ENCODE measurements at places on chromosomes 11 and 22.

DNA sequence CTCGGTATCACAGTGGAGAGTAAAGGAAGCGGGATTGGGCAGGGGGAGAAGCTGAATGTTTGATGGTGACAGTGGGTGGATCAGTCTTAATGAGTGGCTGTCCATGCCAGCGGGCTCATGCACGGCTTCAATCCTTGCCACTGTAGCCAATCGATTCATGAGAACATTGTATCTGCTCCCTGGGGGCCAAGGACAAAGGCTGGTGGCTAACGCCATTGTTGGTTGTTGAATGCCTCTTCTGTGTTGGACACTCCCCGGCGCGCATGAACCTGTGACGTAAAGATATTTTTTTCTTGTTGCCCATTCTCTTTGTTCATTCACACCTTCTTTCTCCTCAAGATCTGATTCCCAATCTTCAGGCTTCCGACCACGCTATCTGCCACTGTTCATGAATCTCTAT is 20.9 kb upstream of the ATXN10 start:
- DNase-seq, result no peak

- no peak for DNase-seq
Measured at GRCh38 chr11:118109231-118109630, 22.5 kb upstream of the SMIM35 start.

DNA sequence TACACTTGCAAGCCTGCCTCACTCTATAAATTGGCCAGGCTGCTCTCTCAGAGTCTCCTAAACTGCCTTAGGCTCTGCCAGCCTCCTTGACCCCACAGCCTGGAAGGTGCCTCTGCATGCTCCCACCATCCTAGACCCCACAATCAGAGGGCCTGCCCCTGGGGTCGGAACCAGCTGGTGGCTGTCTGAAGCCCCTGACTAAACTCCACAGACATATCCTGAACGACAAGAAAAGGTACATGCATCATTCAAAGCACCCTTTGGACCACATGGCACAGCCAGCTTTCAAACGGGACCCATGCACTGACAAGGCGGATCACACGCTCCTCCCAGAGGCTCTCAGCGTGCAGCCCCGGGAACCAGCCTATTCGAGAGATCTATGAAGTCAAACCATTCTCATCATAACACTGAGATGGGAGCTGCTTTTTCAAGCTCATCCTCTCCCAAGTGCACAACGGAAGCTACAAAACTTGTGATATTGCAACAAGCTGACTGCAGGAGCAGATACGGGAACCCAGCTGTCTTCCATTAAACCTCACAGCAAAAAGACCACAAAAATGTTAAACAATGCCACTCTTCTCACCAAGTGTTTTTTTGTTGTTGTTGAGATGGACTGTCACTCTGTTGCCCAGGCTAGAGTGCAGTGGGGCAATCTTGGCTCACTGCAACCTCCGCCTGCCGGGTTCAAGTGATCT is 8.1 kb downstream of the SHANK2 start:
- no peak for DNase-seq

GRCh38 chr11:62133328-62134065 is 9.7 kb downstream of the INCENP start:
- peak; percentile 52 for DNase-seq

DNA sequence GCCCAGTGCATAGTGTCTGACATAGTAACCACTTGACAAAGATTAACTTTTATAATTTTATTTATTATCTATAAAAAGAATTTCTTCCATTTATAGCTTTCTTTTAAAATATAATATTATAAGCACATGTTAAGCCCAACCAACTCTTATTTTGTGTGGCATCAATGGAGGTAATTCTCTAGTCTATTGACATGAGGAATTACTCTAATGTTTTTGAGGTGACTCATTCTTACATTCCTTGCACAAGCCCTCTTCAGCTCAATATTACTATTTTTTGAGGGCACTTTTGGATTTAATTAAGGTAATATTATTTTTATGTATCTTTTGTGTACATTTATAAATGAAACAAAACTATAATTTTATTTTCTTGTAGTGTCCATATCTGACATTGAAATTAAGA is 59.6 kb downstream of the AASDHPPT start:
- DNase-seq, result no peak

DNA sequence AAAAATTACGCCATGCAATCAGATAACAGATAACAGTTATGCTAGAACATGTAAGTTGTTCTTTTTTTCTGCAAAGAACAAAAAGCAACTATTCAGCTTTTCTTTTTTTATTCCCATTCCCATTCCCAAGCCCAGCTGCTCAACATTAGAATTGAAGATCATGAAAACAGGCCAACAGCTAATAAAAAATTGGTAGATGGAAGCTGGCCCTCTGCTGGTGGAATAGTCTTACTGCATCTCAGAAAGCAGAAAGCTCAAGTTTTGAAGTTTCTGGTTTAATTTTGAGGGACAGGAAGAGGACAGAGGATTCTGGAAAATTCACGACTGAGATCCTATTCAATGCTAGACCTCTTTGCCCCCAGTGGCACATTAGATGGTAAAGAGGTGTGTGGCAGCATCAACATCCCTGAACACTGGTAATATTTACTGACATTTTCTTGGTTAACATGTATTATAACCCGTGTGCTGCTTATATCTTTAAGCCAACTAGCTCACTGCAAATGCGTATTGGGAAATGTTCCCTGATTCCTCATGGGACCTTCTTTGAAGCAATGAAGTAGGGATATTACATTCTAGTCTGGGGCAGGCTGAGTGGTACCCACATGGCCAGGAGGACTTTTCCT is 591.2 kb downstream of the OPCML start:
- peak; percentile 17 for DNase-seq

- peak; percentile 78 for DNase-seq
Measured at GRCh38 chr11:1628506-1629325, 859 bp upstream of the KRTAP5-5 start.

DNA sequence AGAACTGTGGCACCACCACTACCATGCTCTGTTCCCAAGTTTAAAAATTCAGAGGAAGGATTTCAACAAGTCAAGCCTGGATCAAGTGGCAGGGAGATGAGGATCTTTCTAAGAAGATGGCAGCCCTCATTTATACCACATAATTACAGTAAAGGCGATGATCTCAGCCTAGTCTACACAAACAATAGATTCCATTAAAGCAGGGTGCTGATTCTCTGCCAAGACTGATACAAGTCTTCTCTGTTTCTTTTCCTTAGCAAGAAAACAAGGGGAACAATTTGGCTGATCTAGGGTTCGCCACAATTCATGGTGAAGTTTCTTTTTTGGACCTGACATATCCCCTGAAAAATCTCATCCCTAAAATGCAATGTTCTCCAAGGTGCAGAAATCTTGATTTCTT is 73.9 kb downstream of the PPFIBP2 start:
- no peak for DNase-seq

- DNase-seq, result peak; percentile 84
Measured at GRCh38 chr11:9506489-9507276, 45.9 kb downstream of the ZNF143 start.

- peak; percentile 83 for DNase-seq
Measured at GRCh38 chr11:20045098-20045688, 115.1 kb downstream of the DBX1 start.

- peak; percentile 95 for DNase-seq
Measured at GRCh38 chr11:120929664-120930154, 94.2 kb upstream of the TBCEL start.

DNA sequence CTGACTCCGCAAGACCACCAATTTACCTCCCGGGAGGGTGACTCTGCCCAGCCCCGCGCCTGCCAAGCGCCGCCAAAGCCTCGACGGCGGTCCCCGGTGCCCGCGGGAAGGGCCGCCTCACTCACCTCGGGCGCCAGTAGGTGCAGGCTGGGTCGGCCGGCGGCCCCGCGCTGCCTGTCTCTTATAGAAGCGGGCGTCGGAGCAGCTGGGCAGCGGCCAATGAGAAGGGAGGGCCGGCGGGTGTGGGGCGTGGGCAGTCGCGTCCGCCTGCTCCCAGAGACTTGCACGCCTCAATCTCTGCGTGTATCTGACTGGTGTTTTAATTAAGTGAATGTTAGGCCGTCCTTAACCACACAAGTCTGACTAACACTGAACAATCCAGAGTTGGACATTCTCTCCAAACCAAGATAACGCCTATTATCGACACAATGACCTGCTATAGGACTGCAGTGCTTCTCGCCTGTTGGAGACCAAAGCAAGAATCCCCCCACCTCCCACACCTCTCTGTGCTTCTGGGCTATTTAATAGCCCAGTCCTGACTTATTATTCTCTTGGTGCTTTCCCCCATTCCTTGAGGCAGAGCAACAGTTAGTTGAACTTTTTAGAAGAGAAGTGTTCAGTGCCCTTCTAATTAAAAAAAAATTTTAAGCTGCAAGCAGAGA is at the start of gene TPH1:
TSS of gene TPH1 (minus strand) at position 154 of the 662 bp plus-strand sequence. CDS start 5,507 bp downstream, outside the sequence.
- DNase-seq, result peak; percentile 38

- DNase-seq, result no peak
Measured at GRCh38 chr22:19495562-19496323, 16.0 kb downstream of the CDC45 start.

DNA sequence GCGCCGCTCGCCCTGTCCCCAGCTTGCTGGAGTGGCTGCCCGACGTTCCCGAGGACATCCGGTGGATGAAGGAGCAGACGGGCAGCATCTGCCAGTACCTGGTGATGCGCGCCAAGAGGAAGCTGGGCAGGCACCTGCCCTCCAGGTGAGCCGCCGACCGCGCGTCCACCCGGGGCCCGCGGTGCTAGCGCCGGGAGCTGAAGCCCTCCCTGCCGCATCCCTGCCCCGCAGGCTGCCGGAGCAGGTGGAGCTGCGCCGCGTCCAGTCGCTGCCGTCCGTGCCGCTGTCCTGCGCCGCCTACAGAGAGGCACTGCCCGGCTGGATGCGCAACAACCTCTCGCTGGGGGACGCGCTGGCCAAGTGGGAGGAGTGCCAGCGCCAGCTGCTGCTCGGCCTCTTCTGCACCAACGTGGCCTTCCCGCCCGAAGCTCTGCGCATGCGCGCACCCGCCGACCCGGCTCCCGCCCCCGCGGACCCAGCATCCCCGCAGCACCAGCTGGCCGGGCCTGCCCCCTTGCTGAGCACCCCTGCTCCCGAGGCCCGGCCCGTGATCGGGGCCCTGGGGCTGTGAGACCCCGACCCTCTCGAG is 3.3 kb upstream of the CRACR2B start:
- DNase-seq, result peak; percentile 45

GRCh38 chr11:69603111-69603836 is 37.7 kb upstream of the CCND1 start:
- DNase-seq, result no peak

- DNase-seq, result no peak
Measured at GRCh38 chr11:61325649-61326414, 7.1 kb downstream of the DDB1 start.

DNA sequence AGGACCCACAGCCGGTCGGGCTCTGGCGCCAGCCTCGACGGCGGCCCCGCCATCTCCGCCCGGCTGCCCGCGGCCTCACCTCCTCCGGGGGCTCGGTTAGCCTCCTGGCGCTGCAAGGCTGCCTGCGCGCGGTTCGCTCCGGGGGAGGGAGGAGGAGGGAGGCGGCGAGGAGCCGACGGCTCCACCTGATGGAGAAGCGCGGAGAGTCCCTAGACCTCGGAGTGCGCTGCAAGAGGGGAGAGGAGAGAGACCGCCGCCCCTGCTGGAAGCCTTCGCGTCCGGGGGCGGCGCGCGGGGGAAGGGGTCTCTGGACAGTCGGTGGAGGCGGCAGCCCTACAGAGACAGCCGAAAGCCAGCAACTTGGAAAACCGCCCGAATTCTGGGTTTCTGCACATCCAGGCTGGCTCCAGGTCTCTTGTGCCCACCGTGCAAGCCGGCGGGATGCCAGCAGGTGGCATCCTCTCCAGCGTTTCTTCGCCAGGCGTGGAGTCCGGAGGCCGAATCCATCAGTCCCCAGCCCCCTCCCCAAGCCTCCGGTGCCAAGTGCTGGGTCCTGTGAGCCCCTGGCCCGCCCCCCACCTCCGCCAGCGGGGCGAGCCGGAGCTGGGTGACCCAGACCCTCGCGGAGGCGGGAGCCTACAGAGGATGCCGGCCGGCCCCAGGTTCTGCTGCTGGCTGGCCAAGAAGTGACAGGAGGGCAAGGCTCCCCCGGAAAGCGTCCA is 2.9 kb upstream of the KIRREL3 start:
- peak; percentile 87 for DNase-seq

DNA sequence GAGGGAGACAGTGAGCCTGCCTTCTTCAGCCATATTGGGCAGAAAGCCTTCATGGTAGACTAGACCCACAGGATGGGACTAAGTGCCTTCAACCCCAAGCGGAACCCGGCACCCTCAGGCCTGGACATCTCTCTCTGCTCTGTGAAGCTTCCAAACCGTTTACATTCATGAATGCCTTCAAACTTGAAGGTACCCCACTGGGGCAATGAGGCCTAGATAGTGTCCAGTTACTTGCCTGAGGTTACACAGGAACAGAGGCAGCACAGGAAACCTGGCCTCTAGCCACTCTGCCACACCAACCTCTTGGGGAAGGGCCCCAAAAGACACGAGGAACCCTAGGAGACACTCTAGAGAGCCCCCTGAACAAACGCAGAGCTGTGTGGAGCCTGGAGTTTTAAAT is 14.5 kb upstream of the CYP2R1 start:
- peak; percentile 8 for DNase-seq

GRCh38 chr22:27309697-27310096 is 491.9 kb downstream of the MN1 start:
- DNase-seq, result no peak

GRCh38 chr11:83871054-83871453 is 584.9 kb upstream of the CCDC90B start:
- no peak for DNase-seq

- no peak for DNase-seq
Measured at GRCh38 chr11:73249304-73249703, 22.8 kb upstream of the P2RY6 start.

GRCh38 chr22:45987136-45987861 is 10.3 kb upstream of the WNT7B start:
- no peak for DNase-seq

DNA sequence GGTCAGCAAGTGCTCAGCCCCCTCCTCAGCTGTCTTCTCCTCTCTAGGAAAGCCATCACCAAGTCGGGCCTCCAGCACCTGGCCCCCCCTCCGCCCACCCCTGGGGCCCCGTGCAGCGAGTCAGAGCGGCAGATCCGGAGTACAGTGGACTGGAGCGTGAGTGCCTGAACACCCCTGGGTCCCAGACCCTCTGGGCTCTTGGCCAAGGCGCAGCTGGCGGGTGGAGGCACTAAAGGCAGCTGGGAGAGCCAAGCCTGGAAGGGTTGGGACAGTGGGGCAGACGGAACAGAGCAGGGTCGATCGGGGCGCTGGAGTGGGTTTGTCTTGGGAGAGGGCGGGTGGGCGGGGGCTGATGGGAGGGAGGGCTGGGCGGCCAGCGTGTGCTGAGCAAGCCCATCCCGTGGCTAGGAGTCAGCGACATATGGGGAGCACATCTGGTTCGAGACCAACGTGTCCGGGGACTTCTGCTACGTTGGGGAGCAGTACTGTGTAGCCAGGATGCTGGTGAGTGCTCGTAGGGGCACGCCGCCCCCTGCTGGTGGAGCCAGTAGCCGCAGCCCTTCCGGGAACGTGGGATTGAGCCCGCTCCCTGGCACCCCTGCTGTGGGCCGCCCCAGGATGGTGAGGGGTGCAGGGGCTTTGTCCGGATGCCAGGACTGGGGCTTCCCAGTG is 14.1 kb upstream of the MDK start:
- DNase-seq, result peak; percentile 76
